ENCODE measurements at places on chromosomes 2 and 18.

DNA sequence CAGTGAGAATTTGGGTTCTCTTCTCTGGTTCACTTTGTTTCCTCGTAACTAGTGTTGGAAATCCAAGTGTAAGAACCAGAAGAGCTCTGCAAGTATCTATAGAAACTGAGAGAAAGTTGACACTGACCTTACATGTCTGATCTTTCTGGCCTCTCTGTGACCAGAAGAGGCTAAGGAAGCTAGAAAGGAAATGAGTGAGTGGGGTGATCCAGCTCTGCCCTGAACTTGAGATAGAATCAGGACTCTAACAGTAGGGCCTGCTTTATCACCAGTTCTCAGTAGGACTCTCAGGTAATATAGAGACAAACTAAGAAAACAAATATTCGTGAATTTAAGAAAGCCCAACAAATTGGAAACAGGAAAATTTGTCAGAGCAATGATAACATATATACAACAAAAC lies 441.2 kb upstream of the ZNF804A start:
- DNase-seq, result no peak

GRCh38 chr2:36748166-36748565 lies 51.7 kb downstream of the VIT start:
- no peak for DNase-seq

DNA sequence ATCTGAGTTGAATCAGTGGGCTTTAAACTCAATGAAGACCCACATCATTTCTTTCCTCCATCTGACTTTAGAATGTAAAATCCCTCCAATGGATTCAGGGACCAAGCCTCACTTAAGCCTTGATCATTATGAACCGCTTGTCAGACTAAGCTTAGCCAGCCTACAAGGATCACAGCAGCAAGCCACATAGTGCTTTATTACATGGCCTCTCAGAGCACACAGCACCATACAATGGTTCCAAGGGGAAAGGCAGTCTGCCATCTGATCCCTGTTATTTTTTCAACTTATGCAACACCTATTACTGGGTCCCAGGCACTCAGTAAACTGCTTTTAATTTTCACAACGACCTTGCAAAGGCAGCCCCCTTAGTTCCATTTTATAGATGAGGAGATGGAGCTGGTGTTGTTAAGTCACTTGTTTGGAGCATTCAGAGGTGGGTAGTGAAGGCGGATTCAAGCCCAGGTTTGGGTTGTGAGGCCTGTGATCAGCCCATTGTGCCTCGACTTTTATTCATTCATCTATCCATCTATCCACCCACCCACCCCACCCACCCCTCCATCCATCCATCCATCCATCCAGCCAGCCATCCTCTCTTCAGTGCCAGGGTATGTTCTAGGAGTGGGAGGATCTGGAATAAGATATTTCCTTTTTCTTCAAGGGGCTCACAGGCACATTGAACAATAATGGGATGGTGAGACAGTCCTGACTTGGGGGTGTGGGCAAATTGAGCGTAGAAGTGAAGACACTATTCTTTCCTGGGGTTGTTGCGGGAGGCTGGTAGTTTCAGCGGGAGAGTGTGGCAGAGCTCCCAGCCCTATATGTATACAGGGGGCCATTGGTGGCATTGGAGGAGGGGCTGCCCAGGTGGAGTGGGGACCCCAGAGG lies 141.2 kb downstream of the MYCN start:
- no peak for DNase-seq

DNA sequence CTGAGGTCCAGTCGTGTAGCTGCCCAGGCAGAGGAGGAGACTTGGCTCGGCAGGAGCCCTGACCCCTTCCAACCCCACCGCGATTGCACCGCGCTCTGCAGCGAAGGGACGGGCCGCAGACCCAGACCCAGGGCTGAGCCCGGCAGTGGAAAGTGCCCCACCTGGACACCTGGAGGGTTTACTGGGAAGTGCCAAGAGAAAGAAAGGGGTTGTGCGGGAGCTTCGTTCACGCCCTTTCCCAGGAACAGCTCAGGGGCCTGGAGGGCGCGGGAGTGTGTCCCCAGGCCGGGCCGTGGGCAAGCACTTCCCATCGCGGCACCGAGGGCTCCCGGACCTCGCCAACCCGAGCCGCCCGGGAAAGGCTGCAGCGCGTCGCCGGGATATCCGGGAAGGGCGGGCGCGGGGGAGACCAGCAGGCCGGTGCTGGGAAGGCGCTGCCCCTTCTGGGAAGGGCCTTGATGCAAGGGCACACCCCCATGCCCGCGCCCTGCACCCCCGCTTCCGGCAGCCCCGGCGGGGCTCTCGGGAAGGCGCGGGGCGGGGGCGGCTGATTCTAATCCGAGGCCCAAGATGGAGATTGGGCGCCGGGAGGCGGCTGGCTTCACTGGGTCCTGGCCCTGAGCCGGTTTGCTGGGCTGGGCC lies 36.1 kb upstream of the MRPL33 start:
- DNase-seq, result peak; percentile 85

DNA sequence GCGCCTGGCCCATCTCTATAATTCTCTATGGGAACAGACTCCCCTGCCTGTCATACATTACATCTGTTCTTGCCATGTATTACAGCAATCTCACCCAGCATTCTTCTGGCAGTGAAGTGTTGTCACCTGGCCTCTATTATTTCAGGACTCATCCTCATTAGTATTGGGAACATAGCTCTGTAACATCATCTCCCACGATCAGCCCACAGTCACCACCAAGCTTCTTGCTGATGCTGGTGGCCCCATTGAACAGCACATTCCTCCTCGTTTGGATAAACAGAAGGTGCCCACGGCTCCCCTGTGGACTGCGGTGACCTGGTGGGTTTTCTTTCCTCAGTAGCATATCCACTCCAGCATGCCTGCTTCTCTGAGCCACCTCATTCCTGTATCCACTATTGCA lies 21.5 kb downstream of the CHCHD5 start:
- no peak for DNase-seq

- DNase-seq, result no peak
Measured at GRCh38 chr18:74248595-74248994, 43.2 kb downstream of the CYB5A start.

DNA sequence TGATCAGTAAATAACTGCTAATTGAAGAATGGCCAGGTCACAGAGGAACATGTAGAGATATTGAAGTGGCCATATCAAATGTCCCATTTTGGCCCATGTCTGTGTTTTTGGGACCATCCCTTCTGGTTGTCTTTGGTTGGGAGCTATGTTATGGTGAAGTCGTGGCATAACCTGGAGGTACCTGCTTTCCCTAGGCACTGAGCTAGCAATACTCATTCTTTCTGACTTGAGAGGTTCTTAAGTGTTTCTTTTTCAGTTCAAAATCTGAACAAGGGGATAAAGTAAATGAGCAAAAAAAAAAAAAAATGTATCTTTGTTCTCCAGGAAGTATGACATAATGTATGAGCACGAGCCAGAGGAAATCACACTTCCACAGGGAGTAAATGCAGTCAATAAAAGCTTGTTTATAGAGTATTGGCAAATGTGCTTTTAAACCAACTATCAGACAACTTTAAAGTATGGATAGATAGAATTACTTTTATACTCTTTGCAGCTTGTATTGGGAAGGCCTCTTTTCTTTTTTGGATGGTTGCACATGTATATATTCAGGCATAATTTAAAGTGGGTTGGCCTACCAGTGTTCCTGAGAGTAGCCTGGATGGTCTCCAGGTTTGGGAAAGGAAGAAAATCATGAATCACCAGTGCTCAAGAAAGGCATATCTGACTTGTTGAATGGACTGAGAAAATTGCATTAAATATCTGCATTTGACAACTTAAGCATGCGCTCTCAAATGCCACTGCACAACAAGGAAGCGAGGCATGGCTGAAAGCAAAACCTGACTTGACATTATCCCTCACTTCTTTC lies 125.0 kb downstream of the SPHKAP start:
- DNase-seq, result no peak

DNA sequence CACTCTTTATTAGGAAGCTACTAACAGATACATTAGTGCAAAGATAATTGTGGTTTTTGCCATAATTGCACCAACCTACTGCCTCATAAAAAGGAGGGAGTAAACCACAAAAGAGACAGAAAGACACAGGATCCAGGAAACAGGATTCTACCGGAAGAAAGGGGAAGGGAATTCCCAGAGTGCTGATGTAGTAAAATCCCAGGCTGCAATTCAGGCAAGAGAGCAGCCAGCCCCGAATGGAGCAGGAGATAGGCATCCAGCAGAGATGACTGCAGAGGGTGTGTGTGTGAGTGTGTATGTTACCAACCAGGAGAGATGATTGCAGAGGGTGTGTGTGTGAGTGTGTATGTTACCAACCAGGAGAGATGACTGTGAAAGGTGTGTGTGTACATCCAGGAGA lies 84.4 kb downstream of the KCNS3 start:
- DNase-seq, result no peak

GRCh38 chr2:322326-322725 lies 34.4 kb upstream of the ALKAL2 start:
- no peak for DNase-seq

GRCh38 chr2:15948704-15948957 lies 8.3 kb downstream of the MYCN start:
- no peak for DNase-seq

- DNase-seq, result no peak
Measured at GRCh38 chr18:49193252-49193651, 242.5 kb upstream of the SMAD7 start.

DNA sequence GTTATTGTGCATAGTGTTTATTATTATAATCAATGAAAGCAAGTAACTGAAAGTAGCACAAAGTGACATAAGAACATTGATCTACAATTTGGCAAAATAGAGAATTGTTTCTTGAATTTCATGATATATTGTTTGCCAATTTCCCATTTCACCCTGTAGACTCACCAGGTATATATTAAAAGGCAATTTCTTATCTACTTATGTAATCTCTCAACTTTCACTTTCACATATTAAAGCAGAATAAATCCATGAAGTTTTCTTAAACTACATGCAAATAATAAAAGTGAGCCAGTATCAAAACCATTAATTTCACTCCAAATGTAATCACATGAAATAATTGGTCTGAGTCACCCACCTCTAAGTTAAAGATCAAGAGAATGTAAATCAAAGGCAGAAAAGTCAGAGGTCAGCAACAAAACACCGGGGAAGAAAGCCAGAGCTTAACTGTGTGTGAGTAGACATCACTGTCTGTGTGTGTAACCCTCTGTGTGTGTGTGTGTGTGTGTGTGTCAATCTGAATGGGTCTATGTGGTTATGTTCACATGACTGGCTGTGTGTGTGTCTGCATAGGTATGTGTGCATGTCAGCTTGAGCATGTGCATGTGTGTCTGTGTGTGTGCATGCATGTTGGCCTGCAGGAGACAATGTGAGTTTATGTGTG lies 44.1 kb downstream of the ZNF385B start:
- DNase-seq, result no peak

DNA sequence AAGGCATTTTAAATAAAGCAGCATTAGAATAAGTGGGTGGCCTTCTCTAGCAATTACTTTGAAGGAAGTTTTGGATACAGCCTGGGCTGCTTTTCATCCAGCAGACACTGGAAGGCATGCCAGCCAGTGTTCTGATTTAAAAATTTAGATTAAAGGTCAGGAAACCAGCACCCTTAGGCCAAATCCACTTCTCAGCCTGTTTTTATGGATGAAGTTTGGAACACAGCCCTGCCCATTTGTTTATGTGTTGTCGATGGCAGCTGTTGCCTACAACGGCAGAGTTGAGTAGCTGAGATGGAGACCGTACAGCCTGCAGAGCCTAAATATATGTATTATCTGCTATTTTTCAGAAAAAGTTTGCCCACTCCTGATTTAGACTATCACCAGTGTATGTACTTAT lies 313.6 kb upstream of the ACVR2A start:
- DNase-seq, result no peak

GRCh38 chr2:66789741-66790140 lies 354.8 kb downstream of the MEIS1 start:
- DNase-seq, result no peak

GRCh38 chr2:113093613-113093977 lies 25.8 kb downstream of the IL1F10 start:
- no peak for DNase-seq

- DNase-seq, result no peak
Measured at GRCh38 chr2:47945046-47945781, 38.9 kb upstream of the FBXO11 start.

DNA sequence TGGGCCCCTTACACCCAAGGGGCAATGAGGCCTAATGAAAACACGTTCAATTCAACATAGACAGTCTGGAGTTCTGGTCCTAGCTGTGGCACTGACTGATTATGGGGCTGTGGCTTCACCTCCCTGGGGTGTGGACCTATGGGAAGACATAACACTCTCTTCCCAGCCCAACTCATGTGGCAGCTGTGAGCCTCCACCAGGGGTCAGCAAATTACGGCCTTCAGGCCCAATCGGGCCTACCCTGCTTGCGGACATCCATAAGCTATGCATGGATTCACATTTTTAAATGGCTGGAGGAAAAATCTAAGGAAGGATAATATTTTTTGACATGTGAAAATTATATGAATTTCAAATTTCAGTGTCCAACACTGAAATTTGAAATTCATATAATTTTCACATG lies 101.3 kb downstream of the LOXHD1 start:
- no peak for DNase-seq

- DNase-seq, result no peak
Measured at GRCh38 chr2:63569740-63570139, 18.5 kb downstream of the WDPCP start.

DNA sequence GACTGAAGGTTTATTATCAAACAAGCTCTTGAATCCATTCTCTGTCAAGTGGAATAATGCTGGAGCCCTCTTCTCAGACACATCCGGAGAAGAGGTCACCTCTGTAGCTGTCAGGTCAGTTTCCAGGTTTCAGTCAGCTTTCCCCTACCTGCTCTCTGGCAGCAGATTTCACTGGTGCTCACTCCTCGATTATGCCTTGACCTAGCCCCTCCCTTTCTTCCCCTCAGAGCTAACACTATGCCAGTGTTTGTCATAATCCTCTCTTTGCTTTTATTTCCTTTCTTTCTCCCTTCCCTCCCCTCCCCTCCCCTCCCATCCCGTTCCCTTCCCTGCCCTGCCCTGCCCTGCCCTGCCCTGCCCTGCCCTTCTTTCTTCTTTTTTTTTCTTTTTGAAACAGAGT lies 22.5 kb upstream of the PLEKHM3 start:
- no peak for DNase-seq

DNA sequence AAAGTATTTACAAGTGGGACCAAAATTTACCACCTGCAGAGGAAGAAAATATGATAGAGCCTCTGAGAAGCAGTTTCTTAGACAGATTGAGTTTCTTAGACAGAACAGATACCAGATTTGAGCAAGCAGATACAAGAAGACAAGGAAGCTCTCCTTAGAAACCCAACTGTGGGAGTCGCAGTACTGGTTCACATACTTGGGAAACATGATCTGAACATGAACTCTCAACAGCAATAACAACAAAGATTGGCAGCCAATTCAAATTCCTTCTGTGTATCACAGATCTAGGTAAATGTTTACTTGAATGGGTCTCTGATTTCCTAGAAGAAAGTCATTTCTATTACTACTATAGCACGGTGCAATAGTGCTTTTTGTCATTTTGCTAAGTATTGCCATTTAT lies 82.1 kb downstream of the OLA1 start:
- DNase-seq, result no peak

- no peak for DNase-seq
Measured at GRCh38 chr2:240584486-240585031, 2.0 kb upstream of the CAPN10 start.

GRCh38 chr2:40507432-40507831 lies 55.5 kb upstream of the SLC8A1 start:
- no peak for DNase-seq

- DNase-seq, result no peak
Measured at GRCh38 chr2:44168681-44169154, at the start of gene PPM1B. Gene PPM1B (plus strand): TSS chr2:44168875. CDS start chr2:44201200, 32,325 bp downstream.

- DNase-seq, result peak; percentile 36
Measured at GRCh38 chr2:3633089-3633981, 24.7 kb upstream of the ALLC start.
